ENCODE measurements at places on chromosomes 16 and 17.

DNA sequence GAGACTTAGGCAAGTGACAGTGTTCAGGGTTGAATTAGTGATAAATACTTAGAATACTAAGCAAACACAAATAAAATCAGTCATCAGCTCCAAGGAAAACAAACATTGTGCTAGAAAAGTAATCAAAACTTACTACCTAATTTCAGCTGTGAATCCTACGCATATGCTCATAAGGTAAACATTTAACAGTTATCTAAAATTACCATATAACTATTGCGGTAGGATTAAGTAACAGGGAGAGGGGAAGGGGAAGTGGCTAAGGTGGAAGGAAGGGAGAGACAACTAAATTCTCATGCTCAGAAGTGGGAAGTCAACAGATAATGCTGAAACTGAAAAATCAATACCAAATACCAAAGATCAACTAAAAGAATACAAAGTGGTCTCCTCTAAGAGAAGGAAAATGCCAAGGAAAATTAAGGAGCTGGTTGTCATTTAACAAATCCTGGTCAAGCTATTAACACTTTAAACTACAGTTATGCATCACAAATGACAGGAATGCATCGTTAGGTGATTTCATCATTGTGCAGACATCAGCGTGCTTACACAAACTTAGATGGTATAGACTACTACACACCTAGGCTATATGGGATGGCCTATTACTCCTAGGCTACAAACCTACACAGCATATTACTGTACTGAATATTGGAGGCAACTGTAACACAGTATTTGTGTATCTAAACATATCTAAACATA is 20.0 kb downstream of the USP32 start:
- no peak for DNase-seq

GRCh38 chr16:69626256-69626655 is 60.5 kb downstream of the NFAT5 start:
- no peak for DNase-seq

GRCh38 chr17:80203471-80203963 is 16.6 kb downstream of the SGSH start:
- no peak for DNase-seq

- DNase-seq: no peak
Measured at GRCh38 chr16:88686062-88686438, 257 bp downstream of the SNAI3 start.

DNA sequence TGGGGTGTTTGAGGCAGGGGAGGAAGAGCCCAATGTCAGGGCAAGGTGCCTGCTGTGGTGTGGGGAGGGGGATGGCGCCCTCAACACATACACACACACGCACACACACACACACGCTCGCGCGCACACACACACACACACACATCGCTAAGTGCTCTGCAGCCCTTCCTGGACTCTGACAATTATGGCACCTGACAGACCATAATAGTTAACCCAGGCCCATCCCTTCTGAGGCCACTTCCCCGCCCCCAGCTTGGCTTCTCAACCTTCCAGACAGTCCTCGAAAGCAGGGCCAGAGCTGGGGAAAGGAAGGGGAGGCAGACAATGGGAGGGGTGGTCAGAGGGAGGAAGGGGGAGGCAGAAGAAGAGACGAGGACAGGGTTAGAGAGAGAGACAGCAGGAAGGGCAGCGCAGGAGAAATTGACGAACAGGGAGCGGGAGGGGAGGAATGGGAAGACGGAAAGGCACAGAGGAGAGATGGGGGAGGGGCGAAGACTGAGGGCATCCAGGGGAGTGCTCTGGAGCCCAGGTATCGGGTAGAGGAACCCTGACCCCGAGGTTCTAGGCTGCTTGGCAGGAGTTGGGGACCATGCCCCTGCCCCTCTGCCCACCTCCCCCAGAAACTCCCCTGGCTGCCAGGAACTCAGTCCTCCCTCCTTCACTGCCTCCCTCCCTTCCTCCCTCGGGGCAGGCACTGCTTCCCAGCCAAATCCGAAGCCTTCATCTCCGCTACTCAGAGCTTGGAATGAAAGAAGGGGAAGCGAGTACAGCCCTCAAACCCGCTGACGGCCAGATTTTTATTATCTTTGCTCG is 4.0 kb downstream of the SRCIN1 start:
- DNase-seq: no peak

DNA sequence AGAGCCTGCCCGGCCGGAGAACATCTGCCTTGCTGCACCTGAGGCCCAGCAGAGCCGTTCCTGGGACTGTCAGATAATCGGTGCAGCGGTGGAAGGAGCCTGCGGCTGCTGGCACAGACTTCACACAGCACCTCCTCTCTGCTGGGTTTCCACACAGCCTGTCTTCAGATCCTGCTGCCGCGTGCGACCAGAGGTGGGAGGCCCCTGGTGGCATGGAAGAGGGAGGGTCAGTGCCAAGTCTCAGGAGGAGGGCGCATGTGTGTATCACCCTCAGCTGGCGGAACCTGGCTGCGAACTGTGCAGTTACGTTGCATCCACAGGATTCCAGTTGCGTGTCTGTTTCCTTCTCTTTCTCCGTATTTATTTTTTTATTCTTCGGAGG is 3.3 kb downstream of the CDK5R1 start:
- no peak for DNase-seq

DNA sequence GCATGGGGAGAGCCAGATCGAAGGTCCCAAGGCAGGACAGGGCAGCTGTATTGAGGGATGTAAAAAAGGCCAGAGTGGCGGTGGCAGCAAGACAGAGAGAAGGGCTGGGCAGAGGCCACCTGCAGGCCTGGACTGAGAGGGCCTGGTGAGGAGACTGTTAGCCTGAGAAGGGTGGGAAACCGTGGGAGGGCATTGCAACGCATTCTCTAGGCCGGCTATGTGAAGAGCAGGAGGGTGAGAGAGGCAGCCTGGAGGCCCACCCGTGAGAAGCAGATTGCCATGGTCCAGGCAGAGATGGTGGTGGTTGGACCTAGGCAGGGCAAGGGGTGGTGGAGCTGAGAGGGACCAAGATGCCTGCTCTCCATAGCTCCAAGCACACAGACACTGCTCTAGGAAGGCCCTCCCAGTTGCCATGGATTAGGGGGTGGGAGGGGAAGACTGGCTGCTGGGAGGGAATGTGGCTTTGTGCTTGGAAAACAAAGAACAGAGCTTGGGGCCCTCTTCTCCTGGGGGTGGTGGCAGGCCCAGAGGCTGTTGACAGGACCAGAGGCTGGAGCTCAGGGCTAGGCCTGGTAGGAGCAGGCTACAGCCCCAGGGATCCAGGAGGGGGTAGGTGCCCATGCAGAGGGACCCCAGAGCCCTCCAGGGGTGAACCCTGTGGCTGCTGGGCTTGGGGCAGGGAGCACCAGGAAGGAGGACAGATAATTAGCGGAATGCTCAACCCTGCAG is 12.4 kb upstream of the TCAP start:
- no peak for DNase-seq

DNA sequence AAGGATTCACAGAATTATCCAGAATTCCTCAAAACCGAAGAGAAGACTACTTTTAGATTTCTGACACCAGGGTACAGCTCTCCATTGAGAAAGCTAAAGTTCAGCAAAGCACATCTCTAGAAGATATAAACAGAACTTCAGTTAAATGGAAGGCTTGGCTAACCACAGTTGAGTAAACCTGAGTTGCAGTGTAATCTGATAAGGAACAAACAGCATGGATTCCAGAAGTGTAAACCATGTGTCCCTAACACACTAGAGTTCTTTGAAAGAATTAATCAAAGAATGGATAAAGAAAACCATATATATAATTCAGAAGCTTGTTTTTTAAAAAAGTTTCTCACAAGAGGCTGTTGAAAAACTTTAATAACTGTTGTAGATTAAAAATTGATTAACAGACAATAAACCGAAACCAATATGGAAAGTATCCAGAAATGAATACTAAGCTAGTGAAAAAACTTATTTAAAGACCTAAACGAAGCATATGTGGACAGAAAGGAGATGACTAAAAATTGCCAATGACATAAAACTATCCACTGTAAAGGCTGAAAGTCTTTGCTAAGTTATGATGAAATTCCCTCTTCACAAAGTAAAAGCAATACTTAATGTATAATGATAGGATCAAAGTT is 4.3 kb downstream of the RNF43 start:
- DNase-seq: no peak

DNA sequence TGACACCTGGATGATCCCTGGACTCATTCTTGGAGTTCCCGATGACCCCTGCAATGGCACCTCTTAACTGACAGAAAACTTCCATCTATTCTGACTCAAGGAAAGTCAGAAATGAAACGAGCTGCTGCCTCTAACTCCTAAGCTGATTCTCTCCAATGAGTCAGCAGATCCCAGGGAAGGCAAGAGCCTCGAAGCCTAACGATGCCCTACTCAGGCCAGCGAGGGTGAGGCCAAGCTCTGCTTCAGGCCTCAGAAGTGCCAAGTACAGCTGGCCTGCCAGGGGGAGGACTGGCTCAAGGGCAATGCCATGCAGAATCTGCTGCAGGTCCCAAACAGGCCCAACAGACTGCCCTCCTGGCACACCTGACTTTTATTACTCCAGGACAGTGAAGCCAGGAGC is 36.3 kb downstream of the PLXDC1 start:
- no peak for DNase-seq

- no peak for DNase-seq
Measured at GRCh38 chr16:3413730-3414379, 12.8 kb downstream of the ZNF174 start.

DNA sequence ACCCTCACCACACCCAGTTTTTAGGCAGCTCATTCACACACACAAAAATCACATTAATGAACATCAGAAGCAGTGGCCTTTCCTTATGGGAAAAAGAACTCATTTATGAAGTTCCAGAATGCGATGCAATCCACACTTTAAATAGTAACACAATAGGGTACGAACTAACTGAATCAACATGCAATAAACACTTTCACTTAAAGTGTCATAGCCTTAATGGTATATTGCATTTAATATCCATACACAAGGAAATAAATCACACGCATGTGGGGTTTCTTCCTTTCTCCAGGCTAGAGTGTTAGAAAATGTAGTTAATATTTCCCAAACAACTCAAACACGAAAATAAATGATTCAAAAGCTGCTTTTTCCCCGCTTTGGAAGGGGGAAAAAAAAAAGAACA is 19.7 kb downstream of the ADCY9 start:
- DNase-seq: no peak

- no peak for DNase-seq
Measured at GRCh38 chr16:55836158-55836611, 3.3 kb upstream of the CES1 start.

- no peak for DNase-seq
Measured at GRCh38 chr16:80518436-80518835, 22.4 kb upstream of the DYNLRB2 start.

- DNase-seq: no peak
Measured at GRCh38 chr17:65163990-65164495, 26.9 kb downstream of the RGS9 start.

DNA sequence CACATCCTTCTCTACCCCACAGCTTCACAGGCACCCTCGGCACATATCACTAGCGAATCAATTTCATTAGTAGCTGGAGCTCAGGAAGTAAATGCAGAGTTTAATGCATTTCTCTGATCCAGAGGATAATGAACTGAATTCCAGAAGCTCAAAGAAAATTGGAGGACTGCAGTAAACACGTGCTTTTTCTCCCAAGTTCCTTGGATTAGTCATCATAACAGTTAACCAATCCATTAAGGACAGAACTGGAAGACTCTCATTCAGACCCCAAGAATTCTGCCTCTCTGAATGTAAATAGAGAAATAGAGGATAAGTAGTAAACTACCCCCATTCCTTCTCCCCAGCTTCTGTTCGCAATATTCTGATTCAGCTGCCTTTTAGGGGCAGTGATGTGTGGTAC is 40.7 kb downstream of the DUSP14 start:
- DNase-seq: no peak

DNA sequence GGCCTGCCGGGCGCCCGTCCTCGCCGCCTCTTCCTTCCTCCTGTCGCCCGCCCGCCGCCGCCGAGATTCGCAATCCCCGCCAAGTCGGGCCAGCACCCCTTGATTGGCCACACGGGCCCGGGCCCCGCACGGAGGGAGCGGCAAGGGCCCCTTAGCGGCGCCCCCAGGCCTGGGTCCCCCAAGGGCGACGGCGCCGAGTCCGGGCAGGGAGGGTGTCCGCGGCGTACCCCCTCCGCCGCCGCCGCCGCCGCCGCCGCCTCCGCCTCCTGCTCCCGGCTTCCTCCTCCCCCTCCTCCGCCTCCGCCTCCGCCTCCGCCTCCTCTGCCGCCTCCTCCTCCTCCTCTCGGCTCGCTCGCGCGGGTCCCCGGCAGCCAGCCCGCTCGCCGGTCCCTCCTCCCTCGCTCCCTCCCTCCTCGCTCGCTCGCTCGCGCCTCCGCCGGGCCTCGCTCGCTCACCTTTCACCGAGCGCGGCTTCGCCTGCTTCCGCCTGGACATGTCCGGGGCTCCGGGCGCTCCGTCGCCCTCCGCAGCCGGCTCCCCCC is 561 bp downstream of the ZNF423 start:
- DNase-seq: peak; percentile 41

DNA sequence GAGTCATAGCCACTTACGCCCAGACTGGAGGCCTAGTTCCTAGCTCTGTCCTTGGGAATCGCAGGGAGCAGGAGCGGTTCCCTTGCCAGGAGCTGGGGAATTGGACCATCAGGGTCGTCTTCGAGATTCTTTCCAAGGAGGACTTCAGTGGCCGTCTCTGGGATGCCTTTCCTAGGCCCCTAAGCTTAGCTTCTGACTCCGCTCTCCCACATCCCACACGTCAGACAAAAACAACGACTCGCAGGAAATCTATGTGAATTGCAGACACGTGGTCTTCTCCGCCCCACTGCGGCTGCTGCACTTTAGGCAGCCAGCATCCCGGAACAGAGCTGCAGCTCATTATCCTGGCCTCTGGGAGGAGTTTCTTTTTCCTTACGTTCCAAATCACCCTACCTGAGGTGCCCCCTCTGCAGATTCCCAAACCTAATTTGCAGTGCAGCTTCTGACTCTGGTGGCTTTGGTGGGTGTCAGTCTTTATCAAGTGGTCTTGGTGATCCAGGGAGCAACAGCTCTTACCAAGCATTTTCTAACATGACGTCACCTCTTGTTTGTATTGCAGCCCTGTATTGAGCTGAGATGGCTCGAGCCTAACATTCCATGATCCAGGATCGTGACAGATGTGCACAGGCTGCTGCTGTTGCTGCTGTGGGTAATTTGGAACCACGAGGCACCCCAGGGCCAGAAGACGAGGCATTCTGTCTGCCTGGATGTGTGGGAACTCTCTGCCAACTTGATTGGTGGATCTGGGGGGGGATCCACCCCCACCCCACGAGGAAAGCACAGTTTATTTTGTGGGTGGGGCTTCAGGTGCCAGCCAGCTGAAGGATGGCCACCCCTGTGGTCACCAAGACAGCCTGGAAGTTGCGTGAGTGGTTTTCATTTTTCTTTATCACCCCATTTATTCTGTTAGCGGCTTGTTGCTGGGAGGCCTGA is 1.1 kb downstream of the KATNB1 start:
- peak; percentile 10 for DNase-seq

- no peak for DNase-seq
Measured at GRCh38 chr17:47665655-47666054, 15.9 kb downstream of the KPNB1 start.
